ENCODE measurements at places on chromosomes 4 and X.

- DNase-seq: no peak
Measured at GRCh38 chr4:105422207-105422920, 51.5 kb downstream of the PPA2 start.

DNA sequence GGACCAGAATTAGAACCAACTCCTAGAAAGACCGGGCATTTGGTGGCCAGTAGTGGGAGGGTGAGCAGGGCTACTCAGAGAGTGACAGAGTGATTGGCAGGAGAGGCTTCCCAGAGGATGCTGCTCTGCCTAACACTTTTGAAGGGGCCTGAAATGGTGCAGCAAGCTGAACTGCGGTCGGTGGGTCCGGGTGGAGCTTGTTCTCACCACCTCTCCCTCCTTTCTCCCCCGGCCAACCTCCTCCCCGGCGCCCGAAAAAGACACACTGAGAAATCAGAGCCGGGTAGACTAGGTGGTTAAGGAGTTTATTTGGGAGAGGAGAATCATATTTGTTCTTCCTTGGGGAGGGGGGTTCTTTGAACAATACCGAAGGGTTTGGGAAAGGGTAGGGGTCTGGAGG lies 1.4 kb upstream of the PRICKLE3 start:
- DNase-seq: no peak

- no peak for DNase-seq
Measured at GRCh38 chr4:152946446-152946845, 10.3 kb downstream of the FHDC1 start.

DNA sequence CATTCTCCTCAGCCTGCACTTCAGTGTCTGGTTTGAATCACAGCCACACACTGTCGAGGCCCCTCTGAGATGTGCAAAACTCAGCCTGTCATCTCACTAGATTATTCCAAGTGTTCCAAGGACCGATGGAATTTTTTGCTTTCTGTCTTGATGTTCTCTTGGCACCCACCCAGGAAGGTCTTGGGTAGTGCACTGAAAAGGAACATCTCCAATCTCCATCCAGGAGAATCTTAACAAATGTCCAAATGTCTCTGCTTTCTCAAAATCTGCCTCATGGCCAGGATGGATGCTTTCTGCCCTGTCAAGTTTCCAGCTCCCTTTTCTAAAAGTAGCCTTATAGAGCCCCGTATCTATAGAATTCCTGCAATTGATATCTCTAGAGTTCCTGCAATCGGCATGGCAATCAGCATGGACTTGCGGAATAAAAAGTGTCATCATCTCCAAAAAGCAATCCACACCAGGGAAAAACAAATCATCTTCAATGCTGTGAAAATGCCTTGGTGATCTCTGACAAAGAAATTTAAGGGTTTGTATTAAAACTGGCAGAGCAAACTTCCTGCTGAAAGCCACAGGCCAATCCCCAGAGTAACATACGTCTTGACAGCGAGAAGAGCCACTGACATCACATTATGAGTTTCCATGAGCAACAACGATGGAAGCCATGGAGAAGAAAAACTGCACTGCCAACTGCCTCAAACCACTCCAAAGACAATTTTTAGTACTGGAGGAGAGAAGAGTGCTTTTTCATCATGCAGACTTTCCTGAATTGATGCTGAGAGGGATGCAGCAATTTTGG lies 215.3 kb upstream of the FAM9B start:
- no peak for DNase-seq

DNA sequence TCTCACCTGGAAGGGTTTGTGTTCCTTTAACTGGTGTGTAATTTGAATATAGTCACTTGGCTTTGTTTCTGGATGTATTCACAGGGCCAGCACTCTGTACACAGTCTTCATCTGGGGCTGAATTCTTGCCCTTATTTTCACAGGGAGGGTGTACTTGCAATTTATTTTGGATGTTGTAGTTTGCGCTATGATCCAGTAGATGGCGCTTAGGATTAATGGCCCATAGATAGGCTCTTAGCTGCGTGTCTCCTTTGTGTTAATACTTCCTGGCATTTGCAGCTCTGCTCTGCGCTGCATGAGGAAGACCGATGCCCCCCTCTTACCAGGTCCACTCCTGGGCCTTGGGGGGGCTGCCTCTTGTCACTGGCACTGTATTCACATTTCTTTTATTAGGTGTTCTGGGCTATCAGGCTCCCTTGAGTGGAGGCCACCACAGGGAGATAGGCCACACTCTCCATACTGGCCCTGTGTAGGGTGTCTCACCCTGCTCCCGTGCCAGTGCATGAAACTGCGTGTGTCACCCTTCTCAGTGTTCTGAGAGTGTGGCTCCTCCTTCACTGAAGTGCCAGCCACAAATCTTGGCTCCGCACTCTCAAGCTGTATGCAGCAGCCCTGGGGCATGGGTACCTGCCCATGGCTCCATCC lies 562.2 kb downstream of the ZIC3 start:
- DNase-seq: peak; percentile 21
